Esophagus squamous epithelium (tissue), 5 donors: ENCODE measurements at places on chromosomes 1 and 21.

- no peak for DNase-seq
These were observed 2.9 kb downstream of the C1QA start for GRCh38 chr1:22639286-22639685.

- DNase-seq = no peak
These were observed 59.8 kb downstream of the XCL1 start for GRCh38 chr1:168636200-168636599.

- DNase-seq = no peak
These were observed 51.2 kb downstream of the OPTC start for GRCh38 chr1:203544978-203545816.

DNA sequence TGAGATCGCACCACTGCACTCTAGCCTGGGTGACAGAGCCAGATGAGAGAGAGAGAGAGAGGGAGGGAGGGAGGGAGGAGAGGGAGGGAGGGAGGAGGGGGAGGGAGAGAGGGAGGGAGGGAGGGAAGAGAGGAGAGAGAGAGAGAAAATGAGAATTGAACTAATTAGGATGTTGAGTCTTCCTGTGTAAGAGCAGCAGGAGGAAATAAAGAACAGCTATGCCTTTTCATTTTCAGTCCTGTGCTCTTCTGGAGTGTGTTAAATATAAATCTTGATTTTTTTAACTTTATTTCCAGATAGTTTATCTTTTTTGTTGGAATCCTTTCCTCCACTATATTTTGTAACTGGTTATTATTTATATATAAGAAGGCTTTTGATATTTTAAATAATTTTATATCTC is 27.1 kb downstream of the DNTTIP2 start:
- DNase-seq = no peak

- no peak for DNase-seq
These were observed 5.8 kb upstream of the EPHA8 start for GRCh38 chr1:22557341-22557950.

DNA sequence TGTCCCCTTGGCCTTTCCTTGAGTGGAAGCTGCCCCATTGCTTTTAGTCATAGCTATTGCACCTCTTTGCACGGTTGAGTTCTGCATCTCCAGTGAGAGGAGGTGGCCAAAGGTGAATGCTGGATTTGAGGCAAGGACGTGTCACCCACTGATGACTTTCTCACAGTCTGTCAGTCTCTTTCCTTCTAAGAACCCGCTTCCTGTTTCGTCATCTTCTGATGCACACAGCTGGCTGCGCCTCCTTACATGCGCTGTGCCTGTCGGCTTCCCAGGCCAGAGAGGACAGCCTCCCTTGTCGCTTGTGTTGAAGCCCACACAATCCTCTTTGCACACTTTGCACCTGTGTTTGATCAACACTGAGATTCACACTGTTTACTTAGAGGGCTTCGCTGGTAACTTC is 41.8 kb upstream of the PWP2 start:
- DNase-seq = no peak

DNA sequence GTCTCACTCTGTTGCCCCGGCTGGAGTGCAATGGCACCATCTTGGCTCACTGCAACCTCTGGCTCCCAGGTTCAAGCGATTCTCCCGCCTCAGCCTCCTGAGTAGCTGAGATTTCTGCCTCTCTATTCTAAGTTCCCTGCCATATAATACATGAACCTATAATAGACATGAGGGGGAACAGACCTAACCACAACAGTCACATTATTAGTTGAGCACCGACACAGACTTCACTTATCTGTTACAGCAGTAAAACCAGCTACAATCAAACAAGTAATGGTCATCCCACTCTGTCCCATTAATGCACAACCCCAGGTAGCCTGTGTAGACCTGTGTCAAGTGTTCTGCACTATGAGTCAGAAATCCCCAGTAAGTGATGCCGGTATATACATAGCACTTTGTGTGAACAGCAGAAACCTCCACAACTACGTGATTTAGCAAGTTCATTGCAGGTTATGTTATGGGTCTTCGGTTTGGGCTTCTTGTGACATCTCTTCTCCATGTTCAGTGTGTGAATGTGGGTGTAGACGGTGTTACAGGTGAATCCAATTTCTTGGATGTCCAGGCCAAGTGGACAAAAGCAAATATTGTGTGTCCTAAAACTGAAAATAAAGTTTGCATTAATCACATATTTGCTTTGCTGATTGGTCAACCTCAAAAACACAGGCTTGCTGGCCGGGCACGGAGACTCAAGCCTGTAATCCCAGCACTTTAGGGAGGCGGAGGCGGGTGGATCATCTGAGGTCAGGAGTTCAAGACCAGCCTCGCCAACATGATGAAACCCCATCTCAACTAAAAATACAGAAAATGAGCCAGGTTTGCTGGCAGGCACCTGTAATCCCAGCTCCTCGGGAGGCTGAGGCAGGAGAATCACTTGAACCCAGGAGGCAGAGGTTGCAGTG is 3.6 kb downstream of the MMACHC start:
- no peak for DNase-seq

DNA sequence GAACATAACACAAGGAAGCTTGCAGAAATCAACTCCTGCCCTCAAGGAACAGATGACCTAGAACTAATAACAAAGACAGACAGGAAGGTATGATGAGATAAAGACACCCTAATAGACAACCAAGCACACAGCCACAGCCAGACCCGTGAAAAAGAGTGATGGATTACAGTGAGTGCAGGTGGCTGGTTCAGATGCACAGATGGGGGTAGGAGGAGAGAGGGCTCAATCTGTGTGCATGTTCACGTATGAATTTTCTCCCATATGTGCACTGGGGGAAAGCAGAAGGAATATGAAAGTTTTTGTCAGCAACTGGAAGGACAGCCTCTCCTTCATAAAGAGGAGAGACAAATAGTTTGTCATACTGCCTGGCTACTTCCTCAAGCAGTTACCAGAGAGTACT is 367.1 kb downstream of the PBX1 start:
- no peak for DNase-seq

DNA sequence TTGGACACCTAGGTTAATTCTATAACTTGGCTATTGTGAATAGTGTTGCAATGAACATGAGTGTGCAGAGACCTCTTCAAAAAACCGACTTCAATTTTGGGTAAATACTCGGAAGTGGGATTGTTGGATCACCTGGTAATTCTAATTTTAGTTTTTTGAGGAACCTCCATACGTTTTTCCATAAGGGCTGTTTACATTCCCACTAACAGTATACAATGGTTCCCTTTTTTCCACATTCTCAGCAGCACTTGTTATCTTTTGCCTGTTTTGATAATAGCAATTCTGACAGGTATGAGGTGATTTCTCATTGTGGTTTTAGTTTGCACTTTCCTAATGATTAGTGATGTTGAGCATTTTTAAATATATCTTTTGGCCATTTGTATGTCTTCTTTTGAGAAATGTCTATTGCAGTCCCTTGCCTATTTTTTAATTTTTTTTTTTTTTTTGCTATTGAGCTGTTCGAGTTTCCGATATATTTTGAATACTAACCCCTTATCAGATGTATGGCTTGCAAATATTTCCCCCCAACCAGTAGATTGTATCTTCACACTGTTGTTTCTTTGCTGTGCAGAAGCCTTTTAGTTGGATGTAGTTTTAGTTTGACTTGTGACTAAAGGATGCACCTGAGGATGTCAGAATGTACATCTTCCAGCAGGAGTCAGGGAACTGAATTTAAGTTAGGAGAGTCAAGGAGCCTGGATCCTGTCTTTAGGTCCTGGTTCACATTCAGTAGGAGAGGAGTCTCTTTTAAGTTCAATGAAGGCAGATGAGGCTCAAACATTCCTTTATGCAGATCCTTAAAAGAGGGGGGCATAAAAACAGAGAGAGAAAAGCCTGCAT is 120.0 kb downstream of the S1PR1 start:
- no peak for DNase-seq

- DNase-seq = no peak
These were observed 38.8 kb downstream of the HLCS start for GRCh38 chr21:36927719-36928117.

DNA sequence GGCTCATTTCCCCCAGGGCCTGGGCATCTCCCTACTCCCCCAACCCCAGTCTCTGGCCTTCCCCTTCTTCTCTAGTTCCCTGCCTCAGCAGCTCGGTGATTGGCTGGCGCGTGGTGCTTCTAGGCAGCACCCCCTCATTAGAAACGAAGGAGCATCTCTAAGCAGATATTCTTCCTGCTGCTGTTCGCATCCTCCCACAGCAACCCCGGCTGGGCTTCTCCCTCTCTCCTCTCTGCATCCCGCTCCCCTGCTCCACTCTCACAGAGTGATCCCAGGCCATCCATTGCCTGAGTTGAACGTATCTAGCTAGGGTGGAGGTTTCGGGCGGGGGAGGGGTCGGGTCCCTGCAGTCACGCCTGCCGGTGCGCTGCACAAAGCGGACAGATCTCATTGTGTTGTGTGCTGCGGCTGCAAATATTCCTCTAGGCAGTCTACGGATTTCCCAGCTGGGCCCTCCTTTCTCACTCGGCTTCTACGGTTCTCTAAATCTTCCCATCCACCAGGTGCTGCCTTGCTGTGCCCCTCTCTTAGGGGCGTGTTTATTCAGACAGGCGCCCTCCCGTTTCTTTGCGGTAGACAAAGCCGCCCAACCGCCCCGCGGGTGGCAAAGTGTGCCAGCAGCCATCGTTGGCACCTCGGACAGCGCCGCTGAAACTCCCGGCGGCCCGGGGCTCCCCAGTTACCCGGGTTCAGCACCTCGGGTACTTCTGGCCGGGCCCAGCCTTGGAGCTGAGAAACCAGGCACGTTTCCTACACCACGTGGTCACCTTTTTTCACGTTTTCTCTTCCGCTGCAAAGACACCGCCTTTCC is 2.2 kb downstream of the CACNA1E start:
- no peak for DNase-seq

GRCh38 chr1:24201941-24202440 is 14.9 kb upstream of the IFNLR1 start:
- no peak for DNase-seq

DNA sequence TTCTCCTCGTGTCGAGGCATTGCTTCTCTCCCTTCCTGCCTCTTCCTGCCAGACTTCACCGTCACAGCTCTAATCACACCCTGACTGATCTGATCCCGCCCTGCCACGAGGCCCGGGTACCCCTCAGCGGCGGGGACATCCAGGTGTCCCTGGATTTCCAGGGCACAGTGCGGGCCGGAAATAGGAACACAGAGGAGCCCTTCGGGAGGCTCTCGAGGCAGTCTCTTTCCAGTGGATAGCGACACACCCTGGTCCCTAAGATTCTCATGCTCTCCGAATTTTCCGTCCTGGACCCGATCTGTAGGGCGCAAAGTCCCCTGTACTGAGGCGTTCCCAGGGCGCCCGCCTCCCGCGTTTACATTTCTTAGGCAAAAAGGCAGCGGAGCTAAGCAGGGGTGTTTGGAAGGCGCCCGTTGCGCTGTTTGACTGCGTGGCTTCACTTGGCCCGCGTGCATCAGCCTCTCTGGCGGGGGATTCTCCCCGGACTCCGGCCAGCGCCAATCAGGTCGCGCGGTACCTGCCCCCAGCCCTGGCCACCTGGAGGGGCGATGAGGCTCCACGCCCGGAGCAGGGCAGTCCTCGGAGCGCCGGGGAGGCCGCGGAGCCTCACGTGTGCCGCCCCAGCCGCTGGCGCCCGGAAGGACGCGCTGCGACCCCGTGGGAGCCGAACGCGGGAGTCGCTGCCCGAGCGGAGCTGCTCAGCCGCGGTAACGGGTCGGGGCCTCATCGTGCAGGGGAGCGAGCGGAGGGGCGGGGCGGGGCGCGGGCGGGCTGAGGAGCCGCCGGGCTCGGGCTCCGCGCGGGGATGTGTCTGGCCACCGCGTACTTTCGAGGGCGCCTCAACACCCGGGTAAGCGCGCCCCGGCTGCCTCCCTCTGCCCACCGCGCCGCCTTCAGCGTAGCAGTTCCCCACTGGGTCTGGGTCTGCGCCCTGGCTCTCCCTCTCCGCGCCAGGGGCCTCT is at the start of gene FAM163A:
TSS of gene FAM163A (plus strand) at position 575 of the 962 bp plus-strand sequence. CDS start 69,807 bp downstream, outside the sequence.
- DNase-seq = no peak

DNA sequence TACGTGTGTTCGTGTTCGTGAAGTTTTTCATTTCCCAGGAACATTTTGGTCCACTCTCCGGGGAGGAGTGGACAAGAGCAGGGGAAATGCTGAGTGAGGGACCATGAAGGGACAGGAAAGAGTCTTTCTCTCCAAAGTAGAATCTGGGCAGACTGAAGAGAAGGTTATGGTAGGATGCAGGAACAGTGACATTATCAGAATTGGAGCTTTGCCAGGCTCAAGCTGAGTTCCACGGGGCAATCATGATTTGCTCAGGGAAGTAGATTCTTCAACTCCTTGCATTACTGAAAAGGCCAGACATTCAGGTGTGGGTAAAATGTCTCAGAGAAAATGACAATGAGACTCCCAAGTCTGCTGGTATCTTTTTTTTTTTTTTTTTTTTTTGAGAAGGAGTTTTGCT is 16.6 kb downstream of the ATP1A4 start:
- no peak for DNase-seq

GRCh38 chr1:65703853-65704252 is 88.8 kb upstream of the PDE4B start:
- DNase-seq = no peak

DNA sequence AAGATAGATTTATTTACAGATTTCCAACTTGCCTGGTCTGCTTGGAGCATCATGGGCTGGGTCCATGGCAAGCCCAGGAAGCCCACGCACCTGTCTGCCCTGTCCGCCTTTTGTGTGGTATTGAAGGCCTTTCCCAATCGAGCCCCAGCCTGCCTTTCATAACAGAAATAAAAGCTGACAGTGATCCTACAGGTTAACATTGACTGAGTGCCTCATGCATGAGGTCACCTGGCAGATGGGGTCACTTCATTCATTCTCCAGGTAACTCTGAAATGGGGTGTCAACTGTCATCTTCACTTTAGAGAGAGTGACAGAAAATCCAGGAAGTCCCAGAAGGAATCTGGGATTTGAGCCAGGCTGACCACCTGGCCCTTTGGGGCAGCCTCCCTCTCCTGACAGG is 36.3 kb upstream of the CASZ1 start:
- no peak for DNase-seq

GRCh38 chr1:111599781-111600693 is 19.6 kb upstream of the RAP1A start:
- no peak for DNase-seq

DNA sequence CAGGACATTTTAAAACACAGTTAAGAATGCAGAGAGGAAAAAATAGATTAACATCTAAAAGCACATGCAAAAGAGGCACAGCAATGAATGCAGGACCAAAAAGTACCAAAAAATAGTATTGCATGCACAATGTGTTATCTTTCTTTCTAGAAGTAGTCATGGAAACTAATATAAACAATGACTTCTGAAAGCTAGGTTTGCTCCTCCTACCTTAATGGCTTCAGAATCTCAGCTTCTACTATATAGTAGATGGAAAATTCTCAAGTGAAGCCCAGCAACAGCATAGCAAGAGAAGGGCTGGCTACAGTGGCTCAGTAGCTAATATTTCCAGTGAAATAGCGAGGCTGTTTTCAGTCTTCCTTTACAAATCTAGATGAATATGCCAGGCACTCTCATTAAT is 125.1 kb downstream of the CRB1 start:
- DNase-seq = no peak

DNA sequence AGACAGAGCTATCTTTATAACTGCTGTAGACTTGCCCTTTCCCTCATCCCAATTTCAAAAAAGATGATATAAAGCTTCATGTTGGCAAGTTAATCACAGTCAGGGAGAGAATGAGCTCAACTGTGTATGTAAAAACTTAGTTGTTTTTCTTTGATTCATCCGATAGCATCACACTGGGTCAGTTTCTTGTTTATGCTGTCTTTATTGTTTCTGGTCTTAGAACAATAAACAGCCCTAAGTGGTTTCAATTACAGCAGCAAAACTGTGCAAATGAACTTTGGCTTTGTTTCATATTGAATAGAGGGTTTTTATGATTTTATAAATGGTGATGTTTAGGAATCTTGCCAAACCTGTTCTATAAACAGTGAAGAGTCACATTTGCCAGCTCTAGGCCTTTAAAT is 423.8 kb upstream of the CXADR start:
- no peak for DNase-seq

GRCh38 chr21:46295996-46296752 is 10.0 kb downstream of the YBEY start:
- no peak for DNase-seq
